ENCODE measurements at places on chromosomes 6 and 20.

DNA sequence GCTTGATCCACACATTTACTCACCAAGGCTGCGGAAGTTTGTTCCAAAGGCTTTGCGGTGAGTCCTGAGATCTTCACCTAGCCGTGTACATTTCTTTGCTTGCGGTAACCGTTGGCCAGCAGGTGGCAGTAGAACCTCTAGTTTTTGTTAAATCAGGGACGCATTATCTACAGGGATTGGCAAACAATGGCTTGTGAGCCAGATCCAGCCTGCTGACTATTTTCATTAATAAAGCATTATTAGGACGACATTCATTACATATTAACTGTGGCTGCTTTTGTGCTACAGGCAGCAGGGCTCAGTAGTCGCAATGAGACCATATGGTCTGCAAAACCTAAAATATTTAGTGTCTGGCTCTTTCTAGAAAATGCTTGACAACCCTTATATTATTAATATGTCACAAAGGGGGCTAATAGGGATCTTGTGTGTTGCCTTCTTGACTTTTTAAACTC is 174.1 kb downstream of the DOK5 start:
- DNase-seq, result peak; percentile 22

DNA sequence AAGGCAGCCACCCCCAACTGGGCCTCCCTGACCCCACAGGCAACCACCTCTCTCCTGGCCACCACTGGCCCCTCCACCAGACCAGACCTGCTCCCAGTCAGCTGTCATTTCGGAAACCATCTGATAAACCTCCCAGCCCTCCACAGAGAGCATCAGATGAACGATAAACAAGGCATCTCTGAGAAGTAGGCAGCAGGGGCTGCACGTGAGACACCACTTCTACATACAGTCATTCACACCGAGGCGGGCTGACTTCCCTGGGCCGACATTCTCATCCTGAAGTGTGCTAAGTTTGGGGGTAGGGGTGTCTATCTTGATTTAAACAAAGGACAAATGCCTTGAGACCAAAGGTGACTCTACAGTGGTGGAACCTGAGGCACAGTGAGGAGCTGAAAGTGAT is 13.8 kb downstream of the CPNE5 start:
- DNase-seq, result no peak

DNA sequence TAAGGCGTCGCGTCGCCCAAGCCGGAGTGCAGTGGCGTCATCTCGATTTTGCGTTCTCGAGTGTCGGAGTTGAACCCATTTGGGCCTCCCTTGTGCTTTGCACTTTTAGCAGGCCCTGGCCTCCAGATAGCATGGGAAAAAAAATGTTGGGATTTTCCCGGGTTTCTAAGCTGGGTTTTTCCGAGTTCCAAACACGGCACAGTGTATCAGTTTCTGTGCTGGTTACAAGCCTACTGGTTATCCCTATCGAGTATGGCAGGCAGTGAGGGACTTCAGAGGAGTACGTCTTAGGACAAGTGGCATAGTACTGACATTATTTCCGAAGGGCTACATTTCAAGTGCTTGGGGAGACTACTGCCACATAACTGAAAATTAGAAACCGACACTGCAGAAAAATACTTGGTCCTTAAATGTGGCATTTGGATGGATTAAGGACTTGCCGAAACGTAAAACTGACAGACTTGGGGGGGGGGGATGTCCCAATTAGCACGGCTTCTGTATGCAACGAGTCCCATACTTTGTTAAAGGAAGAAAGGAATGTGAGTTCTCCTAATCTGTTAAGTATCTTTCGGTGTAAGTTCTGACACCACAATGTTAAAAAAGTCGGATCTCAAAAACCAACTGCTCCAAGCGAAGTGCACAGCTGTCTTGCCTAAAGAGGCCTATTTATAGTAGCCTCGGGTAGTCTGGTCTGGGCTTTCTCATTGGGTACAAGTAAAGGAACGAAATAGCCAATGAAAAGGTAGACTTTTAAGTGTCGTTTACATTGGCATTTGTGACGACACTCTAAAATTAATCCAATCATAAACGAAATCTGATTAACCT is 70.2 kb downstream of the HFE start:
- DNase-seq, result peak; percentile 51

DNA sequence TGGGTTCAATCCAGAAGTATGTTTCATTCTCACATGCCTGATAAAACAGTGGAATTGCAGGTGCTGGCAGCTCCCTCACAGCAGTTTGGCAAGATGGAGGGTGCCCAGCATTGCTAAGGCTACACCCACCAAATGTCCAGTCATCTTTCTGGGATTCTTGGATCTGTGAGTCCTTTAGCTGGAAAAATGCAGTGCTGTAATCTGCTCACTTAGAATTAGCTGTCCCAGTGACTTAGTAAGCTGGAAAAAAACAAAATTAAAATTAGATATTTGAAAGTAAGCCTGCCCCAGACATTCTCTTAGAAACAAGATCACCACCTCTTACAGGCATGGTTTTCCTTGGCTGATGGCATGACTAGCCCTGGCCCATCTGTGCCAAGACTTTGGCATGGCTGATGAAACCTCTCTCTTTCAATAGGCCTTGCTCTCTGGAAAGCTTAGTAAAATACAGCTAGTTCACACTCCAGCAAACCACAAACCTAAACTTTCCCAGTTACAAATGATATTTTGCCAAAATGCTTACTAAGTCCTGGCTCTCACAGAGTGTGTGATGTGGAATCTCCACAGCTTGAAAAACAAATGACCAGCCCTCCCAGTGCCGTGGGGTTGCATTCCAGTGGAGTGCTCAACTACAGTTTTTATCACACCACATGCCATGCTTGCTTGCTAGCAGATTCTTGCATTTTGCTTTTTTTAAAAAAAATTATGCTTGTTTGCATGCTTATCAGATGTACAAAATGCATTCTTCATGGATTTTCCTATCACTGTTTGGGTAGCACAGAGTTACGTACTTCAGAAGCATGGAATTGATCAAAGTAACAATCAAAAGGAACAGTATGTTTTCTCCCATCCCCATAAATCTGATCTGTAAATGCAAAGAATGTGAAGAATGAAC is 261.5 kb downstream of the EYA4 start:
- no peak for DNase-seq

DNA sequence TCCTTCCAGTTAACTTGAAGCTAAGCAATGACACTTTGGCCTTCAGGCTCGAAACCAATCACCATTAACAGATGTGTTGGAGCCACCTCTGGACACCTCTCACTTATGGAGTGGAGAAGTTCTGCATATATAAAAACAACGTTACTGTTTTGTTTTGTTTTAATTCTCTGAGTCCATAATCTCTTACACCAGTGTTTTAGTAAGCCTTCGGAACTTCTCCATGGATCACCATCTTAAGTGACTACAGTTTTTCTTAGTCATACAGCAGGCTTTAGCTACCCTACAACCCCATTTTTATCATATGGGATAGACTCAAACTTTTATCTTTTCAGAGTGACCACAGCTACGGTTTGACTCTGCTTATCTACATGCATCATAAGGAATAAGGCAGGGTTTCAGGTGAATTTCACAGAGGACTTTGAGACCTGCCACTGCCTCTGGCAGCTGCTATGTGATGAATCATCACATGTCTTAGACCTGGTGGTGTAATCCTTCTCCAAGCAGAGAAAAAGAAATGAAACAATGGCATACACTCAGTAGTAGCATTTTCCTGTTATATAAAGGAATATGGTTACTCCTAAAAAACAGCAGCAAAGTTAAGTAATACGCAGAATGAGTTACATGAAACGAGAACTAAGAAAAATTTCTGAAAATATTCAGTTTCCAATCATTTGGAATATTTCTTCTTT is 5.5 kb upstream of the HDDC2 start:
- no peak for DNase-seq

DNA sequence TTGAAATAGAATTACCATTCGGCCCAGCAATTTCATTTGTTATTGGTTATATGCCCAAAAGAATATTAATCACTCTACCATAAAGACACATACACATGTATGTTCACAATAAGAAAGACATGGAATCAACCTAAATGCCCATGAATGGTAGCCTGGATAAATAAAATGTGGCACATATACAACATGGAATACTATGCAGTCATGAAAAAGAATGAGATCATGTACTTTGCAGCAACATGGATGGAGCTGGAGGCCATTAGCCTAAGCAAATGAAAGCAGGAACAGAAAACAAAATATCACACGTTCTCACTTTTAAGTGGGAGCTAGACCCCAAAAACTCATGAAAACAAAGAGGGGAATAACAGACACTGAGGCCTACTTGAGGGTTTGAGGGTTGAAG is 52.6 kb upstream of the RNGTT start:
- DNase-seq, result no peak

GRCh38 chr6:127026247-127026646 is 92.2 kb upstream of the RSPO3 start:
- no peak for DNase-seq

GRCh38 chr6:3501826-3502500 is 45.1 kb upstream of the SLC22A23 start:
- no peak for DNase-seq

DNA sequence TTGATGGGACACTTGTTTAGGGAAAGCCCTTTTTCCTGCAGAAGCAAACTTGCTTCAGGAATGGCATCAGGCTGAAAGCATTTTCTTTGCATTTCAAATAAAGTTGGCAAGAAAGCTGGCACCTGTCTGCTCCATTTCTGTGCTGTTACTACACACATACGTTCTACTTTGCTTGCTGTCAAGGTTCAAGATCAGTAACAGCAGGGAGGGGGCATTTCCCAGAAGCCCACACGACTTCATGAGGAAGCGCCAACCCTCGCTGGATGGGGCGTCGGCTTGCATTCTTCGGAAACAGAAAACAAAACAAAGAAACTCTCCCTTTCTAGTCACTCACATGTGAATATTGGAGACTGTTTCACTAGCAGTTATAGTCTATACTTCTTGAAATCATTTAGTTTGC is 46.4 kb downstream of the AKAP12 start:
- DNase-seq, result no peak

DNA sequence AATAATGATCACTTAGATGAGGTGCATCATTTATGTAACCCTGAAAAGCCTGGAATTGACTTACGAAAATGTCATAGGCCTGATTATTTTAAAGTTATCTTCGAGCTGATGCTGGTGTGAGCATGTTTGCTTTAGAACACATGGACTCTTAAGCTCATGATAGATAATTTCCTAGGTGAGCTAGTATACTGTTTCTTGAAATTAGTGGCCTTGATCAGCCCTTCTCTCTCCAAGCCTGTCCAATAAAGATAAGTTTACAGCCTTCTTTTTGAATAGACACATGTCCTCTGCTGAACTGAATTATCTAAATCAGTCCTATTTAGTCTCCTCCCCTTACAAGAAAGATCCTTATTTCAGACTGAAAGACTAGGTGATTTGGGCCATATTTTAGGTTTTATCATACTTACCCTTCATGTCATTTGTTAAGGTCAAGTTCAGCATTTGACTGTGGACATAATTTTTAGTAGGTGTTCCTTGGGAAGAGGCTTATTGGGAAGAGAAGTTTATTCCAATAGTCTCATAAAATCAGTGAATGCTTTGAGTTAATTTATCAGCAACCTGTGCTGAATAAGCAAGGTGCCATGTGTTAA is 15.3 kb downstream of the FOXO3 start:
- DNase-seq, result no peak

DNA sequence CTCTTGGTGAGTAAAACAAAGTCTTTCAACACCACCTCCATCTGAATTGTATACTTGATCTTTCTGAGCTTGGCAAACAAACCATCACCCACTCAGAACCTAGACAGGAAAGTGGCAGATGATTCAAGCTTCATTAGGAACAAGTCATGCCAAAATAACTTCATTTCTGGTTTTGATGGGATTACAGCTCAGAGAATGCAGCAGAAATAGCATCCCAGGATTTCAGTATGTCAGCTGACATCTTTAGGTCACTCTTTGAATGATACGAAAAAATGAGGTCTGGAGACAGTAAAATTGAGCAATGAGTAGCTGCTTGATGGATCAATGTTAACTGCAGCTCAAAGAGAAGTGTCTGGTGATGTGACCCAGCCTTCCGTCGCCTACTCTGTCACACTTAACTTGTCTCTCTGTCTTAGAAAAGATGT is 92.4 kb downstream of the GJA10 start:
- DNase-seq, result no peak

DNA sequence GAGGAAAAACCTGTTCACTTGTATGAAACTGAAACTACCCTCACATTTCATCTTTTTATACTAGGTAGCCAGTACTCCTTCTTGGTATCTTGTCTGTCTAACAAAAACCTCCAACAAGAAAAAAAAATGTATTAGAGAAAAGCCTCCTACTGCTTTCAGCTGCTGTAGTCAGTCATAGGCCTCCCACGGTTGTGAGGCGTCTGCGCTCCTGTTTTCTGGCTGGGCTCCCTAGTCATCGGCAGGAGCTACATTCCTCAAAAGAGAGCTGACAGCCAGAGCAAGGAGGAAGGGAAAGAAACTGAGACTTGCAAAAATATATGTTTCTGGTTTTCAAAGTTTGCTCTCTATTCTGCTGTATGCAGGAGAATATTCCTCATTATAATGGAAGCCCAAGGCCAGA is 517.0 kb downstream of the LMBRD1 start:
- no peak for DNase-seq

DNA sequence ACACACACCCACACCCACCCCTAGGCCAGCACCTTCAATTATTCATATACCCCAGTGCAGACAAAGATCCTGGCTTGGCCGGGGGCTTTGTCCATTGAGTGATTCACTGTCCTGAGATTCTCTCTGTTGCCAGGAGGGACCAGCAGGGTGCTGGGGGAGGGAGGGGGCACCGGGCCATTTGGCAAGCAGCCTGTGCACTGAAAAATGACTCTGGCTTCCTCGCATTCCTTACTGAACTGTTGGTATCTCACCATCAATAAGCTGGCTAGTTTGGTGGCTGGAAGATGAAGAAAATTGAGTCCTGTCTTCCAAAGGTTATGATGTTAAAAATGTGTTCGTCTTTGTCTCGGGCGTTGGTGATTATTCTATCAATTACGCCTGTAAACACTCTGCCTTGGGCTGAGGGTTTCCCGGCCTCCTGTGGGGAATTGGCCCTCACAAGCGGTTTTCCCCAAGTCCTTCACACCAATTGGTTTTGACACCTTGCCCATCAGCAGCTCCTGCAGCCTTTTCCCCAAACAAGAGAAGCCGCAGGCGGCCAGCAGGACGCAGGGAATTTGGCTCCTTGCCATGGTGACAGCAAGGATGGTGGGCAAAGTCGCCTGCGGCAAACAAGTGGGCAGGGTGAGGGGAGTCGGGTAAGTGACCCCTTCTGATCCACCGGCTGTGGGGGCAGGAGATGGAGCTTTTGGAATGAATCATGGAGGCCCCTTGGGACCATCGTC is 4.9 kb downstream of the VSTM2L start:
- no peak for DNase-seq

DNA sequence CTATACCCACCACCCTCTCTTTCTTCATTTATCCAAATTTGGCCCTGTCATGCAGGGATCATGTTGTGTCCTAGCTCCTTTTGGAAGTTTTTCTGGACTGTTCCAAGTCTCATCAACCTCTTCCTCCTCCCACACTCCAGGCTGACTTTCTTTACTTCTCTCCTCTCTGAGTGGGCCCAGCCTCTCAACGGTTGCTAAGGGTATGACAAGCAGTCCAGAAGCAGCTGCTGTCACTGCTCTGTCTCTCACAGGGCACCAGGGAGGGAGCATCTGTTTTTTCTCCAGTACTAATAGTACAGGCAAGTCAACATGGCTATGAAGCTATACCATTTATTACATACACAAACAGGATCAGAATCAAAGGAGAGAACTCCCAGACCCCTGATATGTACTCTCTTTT is 8.2 kb downstream of the NT5DC1 start:
- DNase-seq, result no peak
